ENCODE measurements at places on chromosomes 11 and 22.

DNA sequence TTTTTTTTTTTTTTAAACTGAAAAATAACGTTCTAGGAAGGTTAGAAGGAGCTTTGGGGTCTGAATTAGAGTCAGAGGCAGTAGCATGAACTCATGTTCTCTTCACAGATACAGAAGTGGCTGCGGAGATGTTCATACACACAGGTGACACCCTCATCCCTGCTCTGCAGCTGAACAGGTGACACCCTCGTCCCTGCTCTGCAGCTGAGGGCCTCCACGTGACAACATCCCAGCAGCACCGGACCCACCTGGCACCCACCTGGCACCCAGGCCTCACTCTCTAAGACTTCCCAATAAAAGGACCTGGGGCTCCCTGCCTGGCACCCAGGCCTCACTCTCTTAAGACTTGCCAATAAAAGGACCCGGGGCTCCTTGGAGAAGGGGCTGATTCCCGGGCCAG is 19.8 kb downstream of the DRD4 start:
- no peak for DNase-seq

- DNase-seq: peak; percentile 47
Measured at GRCh38 chr11:64765291-64765850, 5.6 kb upstream of the PYGM start.

DNA sequence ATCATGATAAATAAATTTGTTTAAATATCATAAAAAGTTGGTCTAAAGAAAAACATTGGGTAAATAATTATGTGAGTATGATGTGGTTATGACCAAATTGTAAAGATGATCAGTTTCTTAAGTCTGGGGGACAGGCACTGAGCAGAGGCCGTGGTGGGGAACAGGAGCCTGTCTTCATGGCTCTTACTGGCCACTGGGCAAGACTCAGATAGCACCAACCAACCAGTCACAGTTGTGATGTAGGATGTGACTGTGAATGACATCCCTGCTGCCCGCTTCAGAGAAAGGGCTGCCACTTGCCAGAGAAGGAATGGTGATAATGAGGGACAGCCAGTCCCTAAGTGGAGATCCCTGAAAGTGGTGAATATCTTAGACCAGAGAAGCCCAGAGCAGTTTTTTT is 7.0 kb downstream of the PTPRJ start:
- no peak for DNase-seq

DNA sequence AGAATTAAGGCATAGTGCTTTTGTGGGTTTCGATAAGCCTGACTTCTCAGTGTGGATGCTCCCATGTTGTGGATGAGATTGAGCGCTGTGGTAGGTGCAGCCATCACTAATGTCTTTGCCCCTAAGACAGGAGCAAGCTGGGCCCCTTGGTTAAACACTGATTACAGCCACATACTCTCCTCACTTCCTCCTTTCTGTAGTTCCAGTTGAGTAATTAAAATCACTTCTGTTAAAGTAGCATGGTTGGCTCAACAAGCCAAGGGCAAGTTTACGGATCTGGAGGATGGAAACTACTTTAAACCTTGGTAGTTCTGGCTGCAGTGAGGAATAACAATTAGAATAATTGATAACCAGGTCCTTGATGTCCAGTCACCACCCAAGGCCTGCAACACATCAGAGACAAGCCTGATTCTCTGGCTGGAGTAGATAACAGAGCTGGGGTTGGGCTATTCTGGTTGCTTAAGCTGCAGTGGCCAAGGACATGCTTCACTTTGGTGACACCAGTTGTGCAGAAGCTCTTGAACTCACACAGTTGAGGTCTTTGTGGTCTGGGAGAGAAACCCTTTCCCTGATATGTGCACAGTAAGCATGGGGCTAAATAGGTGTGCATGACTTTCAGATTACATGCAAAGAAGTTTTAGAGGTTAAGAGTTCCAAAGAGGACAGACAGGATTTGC is 81.3 kb downstream of the KIRREL3 start:
- no peak for DNase-seq

DNA sequence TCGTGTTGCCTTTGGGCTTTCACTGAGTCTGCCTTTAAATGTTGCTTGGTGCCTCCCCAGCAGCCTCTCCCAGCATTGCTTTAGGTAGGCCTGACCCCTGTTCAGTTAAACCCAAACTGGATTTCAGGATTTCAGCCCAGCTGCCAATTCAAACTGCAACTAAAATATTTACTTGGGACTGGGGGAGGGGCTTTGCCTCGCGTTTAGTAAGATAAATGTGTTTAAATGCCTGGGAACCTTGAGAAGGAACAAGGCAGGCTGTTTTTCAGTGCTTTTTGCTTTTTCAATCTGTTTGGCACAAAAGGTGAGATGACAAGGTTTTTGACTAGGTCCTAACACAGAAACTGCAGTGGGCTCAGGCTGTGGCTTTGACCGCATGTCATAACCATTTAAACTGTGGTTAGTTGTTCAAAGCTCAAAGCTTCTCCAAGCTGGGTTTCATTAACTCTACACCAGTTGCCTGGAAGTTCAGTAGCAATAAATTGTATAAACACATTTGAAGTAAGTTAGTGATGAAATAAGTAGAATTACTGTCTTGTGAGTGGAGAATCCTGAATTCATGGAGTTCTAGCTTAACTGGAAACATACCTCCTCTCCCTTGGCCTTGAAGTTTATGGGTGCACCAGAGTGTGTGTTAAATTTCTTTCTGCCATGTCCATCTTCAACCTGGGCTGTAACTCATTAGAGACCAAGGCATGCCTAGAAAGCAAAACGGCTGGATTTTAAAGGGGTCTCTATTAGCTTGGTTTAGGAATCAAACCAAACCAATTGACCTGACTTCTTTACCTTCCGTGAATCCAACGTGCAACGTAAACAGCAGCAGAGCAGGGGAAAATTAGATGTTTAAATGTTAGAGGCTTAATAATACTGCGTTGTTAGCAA is 3.6 kb downstream of the PKNOX2 start:
- DNase-seq: no peak

DNA sequence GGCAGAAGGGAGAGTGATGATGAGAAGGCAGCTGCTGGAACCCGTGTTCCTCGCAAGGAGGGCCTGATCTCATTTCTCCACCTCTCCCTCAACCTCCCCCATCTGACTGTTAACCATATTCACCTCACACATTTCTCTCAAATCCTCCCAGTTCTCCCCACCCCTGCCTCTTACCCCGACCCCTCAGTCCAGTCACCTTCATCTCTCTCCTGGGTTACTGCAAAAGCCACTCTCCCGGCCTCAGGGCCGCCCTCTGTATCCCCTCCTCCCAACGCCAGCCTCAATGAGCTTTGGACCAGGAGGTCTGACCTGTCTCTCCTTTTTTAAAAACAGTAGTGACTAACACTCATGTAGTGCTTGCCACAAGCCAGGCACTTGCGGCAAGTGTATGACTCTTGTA is 29.5 kb upstream of the LMO1 start:
- no peak for DNase-seq

- DNase-seq: no peak
Measured at GRCh38 chr22:32919629-32920028, 118.1 kb downstream of the TIMP3 start.

DNA sequence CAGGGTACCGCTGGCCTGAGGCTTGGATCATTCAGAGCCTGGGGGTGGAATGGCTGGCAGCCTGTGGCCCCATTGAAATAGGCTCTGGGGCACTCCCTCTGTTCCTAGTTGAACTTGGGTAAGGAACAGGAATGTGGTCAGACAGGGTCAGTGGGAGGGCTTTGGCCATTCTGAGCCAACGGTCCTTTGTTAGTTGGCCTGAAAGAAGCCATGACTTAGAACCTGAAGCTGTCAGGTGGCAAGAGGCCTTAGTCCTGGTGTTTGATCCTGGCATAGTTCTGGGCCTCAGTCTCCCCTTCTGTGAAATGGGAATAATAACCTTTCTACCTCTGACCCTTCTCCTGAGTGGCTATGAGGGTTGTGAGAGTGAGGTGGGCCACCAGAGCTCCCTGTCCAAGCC is 8.3 kb downstream of the PGAP2 start:
- DNase-seq: no peak

DNA sequence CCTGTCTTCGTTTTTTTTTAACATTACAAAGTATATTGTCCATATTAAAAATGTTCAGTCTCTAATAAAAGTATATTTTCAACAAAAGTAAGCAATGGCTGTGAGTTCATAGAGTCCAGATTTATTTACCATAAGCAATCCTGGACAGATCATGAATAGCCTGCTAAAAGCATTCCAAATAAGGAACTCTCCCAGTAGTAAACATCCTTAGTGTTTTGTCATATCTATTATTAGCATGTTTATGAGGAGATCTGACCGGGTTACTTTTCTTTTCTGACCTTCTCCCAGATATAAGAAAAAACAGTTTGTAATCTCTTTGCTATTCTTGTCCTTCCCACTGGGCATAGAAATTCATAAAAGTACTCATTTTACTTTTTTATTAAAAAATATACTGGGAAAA is 403.9 kb upstream of the ANO3 start:
- no peak for DNase-seq

GRCh38 chr11:110513846-110514437 is 84.2 kb downstream of the FDX1 start:
- DNase-seq: no peak

GRCh38 chr11:115819014-115819413 is 314.8 kb upstream of the CADM1 start:
- DNase-seq: no peak

- DNase-seq: no peak
Measured at GRCh38 chr22:47448231-47449223, 686.1 kb downstream of the TBC1D22A start.

GRCh38 chr11:16993495-16993894 is 20.7 kb downstream of the PLEKHA7 start:
- no peak for DNase-seq

DNA sequence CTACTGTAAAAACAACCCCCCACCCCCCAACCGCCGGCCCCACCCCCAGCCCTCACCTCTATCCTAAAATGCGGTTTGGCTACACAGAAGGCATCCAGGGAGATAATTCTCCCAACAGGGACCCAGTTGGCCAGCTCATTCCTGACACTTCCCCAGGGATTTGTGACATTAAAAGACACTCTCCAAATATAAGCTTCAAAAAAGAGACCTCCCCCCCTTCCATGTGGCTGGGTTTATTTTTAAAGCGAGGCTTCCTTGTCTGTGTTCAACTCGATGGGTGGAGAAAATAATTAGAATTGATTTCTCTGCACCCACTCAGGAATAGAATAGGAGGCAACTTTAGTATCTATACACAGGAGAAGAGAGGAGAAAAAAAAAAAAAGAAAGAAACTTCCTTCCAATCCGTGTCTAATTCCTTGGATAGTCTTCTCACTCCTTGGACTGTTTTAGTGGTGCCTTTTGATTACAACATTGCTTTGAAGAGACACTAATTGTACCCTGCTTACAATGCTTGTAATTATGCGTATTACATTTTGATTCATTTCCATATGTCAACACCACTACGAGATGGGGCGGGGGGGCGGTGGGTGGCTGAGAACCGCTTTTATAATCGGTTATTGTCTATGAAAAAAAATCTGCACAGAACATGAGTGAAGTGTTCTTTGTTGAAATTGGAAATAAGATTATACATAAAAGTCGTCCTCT is 500.4 kb downstream of the MIAT start:
- no peak for DNase-seq

GRCh38 chr11:61361237-61361740 is 393 bp downstream of the CYB561A3 start:
- peak; percentile 1 for DNase-seq

DNA sequence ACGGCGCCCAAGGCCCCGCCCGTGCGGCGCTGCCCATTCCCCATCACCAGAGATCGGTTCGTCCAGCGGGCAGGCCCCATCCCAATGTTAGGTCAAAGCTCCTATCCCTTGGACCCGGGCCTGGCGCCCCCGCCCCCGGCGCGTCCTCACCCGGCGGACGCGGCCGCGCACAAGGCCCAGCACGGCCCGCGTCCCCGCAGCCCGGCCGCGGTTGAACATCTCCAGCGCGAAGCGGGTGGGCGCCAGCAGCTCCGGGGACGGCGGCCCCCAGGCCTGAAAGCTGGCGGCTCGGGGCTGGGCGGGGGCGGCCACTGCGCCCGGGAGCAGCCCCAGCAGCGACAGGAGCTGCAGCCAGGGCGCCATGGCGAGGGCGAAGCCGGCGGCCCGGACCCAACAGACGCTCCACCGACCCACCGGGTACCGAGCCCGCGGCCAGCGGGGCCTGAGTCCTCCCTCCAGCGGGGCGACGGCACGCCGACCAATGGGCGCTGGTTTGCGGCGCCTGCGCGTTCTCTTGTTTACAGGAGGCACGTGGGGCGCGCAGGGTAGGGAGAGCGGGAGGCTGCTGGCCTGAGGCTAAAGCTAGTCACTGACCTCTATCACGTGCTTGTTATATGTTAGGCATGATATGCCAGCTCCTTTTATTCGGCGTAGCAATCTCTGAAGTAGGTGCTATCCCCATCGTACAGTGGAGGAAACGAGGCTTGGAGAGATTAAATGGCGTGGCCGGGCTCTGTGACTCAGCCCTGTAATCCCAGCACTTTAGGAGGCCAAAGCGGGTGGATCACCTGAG is at the start of gene CTSF:
Gene CTSF (minus strand): TSS at position 483 of the 793 bp plus-strand sequence. CDS start 120 bp downstream, at position 363.
- DNase-seq: peak; percentile 81

DNA sequence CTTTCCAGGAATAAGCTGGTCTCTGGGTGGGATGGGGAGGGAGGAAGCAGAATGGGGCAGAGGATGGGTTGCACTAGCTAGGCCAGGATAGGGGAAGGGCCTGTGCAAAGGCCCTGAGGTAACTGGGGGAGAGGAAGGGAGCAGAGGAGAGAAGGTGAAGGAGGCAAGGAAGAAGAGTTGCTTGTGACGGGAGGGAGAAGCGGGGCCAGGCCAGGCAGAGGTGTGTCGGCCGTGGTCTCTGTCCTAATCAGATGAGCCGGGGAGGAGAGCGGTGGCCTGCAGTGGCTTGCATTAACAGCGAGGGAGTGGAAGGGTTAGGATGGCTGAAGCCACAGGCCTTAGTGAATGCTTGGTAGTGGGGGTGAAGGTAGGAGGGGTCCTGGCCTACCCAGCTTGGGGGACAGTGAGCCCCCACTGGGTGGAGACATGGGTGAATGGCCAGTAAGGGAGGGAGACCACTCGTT is 6.0 kb upstream of the DERL3 start:
- peak; percentile 16 for DNase-seq

DNA sequence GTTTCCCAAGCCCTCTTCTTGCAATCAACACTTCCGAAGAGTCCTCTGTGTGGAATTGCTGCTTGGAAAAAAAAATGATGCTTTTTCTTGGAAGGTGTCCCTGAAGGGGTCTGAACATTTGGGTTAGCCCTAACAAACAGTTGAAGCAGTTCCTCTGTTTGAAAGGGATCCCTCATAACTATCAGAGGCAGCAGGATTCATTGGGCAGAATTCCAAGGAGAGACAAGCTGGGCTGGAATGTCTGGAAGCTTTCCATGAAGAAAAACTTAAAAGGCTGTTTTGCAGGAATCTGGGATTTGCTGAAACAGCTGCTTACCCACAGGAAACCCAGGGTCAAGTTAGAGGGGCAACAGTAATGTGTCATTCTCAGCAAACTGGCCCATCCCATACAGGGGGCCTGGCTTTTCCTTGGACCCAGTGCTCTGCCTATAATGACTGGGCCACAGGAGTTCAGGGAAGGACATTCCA is 3.1 kb downstream of the CSNK2A3 start:
- no peak for DNase-seq

DNA sequence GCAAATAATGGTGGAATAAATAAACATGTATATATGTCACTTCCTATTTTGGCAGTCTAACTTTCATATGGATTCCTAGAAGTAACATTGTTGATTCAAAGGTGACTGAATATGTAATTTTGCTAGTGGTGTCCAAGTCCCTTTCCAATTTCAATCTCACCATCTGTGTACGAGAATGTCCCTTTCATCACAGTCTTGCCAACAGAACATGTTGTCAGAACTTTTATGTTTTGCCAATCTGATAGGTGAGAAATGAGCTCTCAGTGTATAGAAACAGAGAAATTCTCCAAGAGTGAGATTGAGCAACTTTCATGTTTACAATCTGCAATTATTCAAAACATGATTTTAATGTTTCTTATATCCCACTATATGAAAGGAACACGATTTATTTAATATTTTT is 167.5 kb downstream of the CNTN5 start:
- no peak for DNase-seq

- DNase-seq: peak; percentile 76
Measured at GRCh38 chr11:48001438-48002021, 21.2 kb downstream of the PTPRJ start.

Measured in CD8-positive, alpha-beta memory T cell (primary cell).